GOT3 (cell line): ENCODE measurements at places on chromosomes 16 and 17.
A peak's percentile ranks its signal among the peaks of the same experiment; 100 is the strongest.

DNA sequence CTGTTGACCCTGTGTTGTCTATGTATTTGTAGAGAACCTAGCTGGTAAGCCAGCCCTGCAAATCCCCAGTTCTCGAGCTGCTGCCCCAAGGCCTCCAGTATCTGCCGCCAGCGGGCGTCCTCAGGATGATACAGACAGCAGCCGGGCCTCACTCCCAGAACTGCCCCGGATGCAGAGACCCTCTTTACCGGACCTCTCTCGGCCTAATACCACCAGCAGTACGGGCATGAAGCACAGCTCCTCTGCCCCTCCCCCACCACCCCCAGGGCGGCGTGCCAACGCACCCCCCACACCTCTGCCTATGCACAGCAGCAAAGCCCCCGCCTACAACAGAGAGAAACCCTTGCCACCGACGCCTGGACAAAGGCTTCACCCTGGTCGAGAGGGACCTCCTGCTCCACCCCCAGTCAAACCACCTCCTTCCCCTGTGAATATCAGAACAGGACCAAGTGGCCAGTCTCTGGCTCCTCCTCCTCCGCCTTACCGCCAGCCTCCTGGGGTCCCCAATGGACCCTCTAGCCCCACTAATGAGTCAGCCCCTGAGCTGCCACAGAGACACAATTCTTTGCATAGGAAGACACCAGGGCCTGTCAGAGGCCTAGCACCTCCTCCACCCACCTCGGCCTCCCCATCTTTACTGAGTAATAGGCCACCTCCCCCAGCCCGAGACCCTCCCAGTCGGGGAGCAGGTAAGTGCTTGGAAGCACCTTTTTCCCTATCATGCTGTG lies 23.1 kb upstream of the CDC6 start:
- DNase-seq, result no peak

DNA sequence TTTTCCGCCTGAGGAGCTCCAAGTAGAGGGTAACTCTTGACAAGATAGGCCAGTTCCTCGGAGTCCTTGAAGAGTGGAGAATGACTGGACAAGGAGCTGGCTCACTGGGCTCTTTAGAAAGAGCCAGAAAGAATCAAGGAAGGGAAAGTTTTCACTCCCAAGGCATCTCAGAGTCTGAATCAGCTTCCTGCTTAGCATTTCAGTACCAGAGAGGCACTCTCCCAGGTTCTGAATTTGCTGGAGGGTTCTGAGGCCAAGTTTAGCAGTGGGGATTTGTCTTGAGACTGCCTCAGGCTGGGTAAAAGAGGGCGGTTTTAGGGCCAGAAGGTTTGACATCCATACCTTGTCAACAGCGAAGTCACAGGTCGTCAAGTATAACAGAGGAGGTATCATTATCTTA lies 25.5 kb downstream of the GP2 start:
- no peak for DNase-seq

- no peak for DNase-seq
Measured at GRCh38 chr16:87854053-87854906, 15.0 kb downstream of the SLC7A5 start.

GRCh38 chr17:58664302-58664701 lies 27.5 kb downstream of the TEX14 start:
- no peak for DNase-seq

DNA sequence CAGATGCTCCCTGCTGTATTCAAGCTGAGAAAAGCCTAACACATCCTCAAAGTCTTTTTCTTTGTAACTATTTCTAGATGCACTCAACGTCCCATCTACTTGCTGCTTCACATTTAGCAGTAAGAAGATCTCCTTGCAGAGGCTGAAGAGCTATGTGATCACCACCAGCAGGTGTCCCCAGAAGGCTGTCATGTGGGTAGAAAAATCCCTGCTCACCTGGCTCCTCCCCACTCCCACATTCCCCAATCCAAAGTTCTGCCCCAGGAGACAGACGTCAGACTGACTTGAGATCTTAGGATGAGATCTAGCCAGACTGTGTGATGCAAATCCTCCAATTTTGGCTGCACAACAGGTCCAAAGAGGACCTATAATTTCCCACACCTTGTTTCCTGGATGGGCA lies 1.1 kb downstream of the CCL13 start:
- no peak for DNase-seq

- DNase-seq, result no peak
Measured at GRCh38 chr17:47820033-47820789, 1.4 kb downstream of the OSBPL7 start.

DNA sequence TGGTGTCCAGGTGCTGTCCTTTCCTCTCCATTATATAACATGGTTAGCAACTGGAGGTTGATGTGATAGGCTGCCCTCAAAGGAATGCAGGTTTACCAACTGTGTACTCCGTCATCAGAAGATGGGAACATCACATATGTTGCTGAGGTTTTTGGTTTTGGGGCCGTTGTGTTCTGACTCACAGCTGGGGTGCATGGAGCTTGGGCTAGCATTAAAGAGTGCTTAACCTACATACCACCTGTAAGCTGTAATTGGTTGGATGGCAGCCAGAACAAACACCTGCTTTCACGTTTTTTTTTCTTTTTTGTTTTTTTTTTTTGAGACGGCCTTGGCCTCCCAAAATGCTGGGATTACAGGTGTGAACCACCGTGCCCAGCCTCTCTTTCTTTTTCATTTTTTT lies 20.9 kb downstream of the TMEM11 start:
- no peak for DNase-seq

GRCh38 chr16:2026461-2027023 lies at the start of gene NHERF2:
NHERF2 (plus strand) TSS chr16:2026902; CDS start chr16:2027006, 104 bp downstream.
- DNase-seq, result no peak

GRCh38 chr17:48074322-48075081 lies 26.3 kb downstream of the NFE2L1 start:
- DNase-seq, result no peak

- DNase-seq, result no peak
Measured at GRCh38 chr16:75262104-75262799, 10.8 kb upstream of the BCAR1 start.

- DNase-seq, result no peak
Measured at GRCh38 chr16:47519546-47519945, 58.4 kb downstream of the PHKB start.

DNA sequence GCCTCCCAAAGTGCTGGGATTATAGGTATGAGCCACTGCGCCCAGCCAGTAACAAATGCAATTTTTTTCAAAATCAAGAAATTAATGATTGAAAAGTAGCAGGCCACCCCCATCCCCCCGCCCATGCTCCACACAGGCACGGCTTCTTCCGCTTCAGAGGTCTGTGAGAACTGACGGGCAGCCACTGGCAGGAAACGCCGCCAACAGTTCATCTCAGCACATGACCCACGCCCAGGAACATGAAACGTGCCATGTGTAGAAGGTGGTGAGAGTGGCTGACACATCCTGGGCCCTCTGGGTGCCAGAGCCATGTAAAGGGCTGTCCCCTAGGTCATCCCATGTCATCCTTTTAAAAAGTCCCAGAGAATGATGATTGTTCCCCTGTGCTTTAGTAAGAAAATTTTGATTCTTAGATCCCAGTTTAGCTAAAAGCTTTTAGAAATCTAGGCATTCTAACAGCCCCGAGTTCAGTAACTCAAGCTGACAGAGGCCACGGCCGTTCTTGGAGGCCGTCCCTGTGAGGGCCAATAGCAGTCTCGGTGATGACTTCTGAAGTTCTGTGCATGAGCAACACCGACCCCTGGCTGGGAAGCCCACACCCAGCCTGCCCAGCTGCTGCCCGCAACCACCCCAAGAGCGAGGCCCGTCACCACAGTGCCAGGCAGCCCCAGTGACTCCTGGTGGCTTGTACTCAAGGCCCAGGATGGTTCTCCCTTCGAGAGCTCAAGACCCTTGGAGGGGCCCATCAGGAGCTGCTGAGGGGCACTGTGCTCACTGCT lies 52.1 kb downstream of the KLHDC4 start:
- DNase-seq, result no peak

DNA sequence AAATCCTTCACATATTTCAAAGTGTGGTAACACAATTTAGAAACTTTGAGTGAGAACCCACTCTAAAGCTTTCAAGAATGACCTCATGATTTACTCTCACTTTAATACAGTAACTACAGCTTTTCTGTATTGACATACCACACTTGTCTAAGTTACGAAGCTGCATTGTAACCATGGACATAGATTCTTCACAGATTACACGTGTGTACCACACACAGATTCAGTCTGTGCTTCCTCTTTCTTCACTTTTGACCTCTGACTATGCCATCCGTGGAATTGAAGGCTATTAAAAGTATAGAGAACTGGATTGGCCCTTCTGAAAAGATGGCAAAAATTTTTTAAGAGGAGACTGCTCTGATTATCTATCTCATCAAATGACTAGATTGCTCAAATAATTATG lies 172.7 kb downstream of the TANC2 start:
- no peak for DNase-seq

GRCh38 chr17:73711184-73711583 lies 66.9 kb upstream of the SDK2 start:
- DNase-seq, result no peak

DNA sequence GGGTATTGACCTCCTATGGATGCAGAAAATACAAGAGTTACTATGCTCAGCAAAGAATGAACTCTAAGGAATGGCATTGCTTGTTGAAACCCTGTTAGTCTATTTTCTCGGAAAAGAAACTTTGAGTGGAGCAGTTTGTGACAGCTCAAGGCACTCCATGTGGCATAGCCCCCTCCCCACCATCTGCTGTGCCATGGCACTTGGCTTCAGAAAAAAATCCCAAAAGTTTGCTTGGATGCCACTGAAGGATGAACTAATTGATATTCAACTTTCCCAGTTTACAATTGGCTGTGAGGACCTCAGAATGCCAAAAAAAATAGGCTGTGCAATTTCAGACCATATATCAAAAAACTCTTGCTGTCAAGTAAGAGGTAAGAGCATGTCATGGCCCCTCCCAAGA lies 1.8 kb downstream of the KRT31 start:
- no peak for DNase-seq

GRCh38 chr16:61149709-61150108 lies 886.5 kb downstream of the CDH8 start:
- DNase-seq, result no peak

- DNase-seq, result no peak
Measured at GRCh38 chr16:89193576-89194293, 6.6 kb downstream of the SLC22A31 start.

GRCh38 chr16:88880226-88881006 lies 14.0 kb upstream of the PABPN1L start:
- DNase-seq, result no peak

DNA sequence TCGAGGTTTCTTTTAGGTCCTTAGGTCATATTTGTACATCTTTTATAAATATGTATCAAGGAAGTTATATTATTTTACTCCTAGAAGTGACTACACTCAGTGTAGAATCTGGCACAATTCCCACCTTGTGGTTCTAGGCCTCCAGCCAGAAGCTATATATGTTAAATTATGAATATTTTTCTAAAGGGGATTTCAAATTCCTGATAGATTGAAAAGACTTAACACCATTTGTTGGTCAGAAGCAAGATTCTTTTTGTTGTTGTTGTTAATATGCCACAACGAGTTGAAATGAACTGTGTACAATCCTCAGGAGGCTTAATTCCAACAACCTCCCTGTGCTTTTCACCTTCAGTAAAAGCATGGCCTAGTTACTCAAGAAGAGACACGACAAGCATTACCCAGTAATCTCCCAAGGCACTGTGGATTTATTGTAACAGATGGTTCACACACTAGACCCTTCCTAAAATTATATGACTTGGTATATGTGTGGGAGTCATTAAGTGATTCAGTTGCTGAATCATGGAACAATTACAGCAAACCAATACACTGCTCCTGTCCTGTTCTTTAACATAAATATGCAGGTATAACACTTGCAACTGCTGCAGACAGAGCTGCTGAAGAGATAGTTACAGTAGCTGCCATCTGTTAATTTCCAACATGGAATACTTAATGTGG lies 964.4 kb upstream of the GOT2 start:
- no peak for DNase-seq

- DNase-seq, result peak; percentile 36
Measured at GRCh38 chr16:397736-398332, 835 bp downstream of the NME4 start.

DNA sequence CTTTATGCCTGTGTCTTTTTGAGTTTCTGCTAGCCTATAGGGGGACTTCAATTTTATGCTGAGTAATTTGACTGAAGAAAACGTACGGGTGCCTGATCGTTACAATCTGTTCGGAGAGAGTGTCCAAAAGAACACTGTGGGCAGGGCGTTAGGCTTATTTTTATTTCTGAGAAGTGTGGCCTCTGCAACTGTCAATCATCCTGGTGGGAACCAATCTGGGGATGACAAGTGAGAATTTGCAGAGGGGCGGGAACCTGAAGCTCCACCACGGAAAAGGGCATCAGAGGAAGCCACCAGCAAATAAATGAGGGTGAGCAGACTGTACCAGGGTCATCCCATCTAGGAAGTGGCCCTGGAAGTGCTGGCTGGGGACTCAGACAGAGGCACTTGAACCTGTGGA lies 12.0 kb upstream of the CDYL2 start:
- no peak for DNase-seq

- no peak for DNase-seq
Measured at GRCh38 chr16:28317040-28317880, 24.9 kb downstream of the SBK1 start.

DNA sequence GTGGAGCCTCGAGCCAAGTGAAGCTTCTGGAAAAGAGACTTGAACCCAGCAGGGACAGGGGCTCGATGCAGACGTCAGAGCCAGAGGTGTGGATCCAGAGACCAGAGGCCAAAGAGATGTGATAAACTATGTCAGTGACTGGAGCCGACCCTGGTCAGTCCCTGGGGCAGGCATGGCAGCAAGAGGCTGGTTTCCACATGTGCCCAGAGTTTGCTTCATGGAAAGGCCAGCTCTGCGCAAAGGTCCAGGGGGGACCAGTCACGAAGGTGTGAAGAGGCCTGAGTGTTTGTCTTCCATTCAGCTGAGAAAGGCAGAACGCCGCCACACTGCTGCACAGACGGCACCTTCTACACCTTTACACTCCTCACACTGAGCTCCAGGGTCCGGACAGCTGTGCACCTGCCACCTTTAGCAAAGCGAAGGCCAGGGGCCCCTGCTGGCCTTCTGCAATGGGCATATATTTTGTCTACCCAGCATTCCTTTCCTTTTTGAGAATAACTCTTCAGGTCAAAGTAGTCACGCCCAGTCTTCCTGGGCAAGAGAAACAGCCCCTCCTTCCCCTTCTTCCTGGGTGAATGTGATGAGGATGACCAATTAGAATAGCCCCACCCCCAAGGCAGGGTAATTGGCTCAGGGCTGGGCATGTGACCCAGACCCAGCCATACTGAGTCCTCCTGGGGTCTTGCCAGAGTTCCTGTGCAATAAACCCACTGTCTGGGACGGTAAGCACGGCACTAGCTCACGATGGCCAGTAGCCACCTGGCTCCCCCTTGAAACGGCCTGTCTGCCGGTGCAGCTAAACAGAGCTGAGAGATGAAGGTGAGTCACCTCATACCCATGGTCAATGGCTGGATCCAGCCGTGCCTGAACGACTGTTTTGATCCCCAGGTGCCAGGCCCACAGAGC lies 2.3 kb upstream of the RPH3AL start:
- no peak for DNase-seq

GRCh38 chr16:74268372-74268782 lies 28.2 kb upstream of the PSMD7 start:
- DNase-seq, result no peak
